ENCODE measurements at places on chromosomes 1 and 21. TPM values are rescaled to one million over a fixed set of nuclear protein-coding genes. Genes with fewer than 3 reads are reported as not detected.

- DNase-seq, result no peak
Measured at GRCh38 chr1:174519844-174520243, 72.1 kb downstream of the GPR52 start.

- DNase-seq, result no peak
Measured at GRCh38 chr1:183817576-183818288, 12.8 kb downstream of the RGL1 start.

DNA sequence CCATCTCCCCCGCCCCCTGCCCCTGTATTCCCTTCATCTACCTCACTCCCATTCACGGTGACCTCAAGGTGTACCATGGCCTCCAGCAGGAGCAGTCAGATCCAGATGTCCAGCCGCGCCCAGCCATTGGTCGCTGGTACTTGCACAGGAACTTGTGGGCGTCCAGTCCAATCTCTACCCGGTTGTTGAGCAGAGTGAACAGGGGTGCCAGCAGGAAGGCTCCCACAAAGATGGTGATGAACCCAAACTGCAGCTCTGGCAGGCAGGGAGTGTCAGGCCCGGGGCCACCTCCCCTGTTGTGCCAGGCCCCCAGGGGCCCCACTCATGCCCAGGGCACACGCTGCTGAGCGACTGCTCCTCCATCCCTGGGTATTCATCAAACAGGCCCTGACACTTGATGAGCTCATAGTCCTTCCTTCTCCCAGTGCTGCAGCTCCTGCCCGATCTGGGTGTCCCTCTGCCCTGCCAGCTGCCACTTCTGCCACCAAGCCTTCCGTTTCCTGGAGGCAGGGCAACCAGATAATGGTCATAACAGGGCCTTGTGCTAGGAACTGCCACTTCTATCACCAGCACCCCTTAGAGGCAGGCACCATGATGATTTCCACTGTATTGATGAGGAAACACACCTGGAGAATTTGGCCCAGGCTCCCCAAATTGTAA, 5.7 kb upstream of the ARHGEF19 start:
- no peak for DNase-seq

Gene CD84
- not detected for total RNA-seq
